Astrocyte of the cerebellum (primary cell): ENCODE measurements at places on chromosomes 3 and 15.

DNA sequence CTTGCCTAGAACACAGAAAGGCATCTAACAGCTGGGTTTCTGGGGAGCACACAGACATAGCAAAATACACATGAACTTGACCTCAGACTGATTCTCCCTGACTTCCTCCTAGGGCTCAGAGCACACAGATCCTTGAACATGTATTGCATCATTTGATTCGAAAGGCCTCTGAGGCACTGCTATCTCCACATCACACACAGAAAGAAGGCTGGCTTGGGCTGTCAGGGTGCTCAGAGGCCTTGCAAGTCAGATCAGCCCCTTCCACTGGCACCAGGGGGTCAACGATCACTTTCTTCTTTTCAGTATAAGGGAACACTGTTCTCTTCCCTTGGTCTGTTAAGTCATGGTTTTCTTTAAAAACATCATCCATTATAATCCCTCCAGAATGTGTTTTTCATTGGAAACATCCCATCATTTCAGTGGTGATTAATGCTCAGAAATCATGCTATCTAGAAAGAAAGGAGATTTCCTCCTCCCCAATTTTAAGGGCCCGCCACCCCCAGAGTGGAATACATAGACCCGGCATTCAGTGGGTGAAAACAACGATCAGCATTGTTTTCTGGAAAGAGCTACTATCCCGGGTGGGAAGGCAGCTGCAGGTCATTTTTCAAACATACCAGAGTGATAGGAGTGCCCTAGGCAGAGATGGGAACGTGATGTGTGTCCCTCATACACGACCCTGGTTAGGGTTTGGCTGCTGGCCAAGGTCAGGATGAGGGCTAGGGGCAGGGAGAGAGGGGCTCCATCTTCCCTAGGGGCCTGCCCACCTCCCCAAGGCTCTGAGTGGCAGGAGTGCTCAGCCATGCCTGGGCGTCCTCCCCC lies 253.3 kb upstream of the LYSMD4 start:
- DNase-seq: no peak

- DNase-seq: no peak
These were observed 166.2 kb upstream of the SEMA6D start for GRCh38 chr15:47551079-47551478.

- no peak for DNase-seq
These were observed 1.3 kb downstream of the ACTR8 start for GRCh38 chr3:53880396-53881345.

- no peak for DNase-seq
These were observed 40.5 kb downstream of the RASGRP1 start for GRCh38 chr15:38524156-38524555.

DNA sequence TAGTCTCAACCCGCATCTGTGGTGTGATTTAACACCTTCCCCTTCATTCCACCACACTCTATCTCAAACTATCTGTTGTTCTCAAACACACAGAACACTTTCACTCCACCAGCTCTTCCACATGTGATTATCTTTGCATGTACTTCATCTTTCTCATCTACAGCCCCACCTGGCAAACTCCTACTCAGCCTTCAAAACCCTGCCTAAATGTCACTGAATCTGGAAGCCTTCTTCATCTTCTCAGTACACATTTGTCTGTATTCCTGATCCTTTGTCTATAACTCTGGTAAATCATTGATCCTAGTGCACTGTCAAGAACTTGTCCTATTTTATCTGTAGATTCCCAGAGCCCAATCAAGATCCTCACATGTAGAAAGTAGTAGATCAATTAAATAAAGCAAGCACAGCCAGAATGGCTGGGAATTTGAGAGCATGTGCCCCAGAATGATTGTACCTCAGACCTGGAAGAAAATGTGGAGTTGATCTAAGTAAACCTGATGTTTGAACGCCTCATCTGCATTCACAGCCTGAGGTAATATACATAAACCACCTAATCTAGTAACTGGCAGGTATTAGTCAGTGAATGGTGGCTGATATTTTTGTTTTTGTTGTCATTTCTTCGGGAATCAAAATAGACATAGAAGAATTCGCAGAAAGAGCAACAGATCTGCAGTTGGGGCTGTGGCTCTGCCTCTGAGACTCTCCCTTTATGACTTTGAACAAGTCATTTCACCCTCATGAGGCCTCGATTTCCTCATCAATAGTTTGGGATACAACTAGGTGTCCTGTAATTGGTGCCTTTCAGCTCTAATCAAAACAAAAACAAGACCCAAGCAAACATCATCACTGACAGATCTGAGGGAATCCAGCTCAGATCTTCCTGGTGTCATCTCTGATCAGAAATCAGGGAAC lies 28.0 kb upstream of the MAGEF1 start:
- DNase-seq: no peak
